ENCODE measurements at places on chromosomes 4 and X.

DNA sequence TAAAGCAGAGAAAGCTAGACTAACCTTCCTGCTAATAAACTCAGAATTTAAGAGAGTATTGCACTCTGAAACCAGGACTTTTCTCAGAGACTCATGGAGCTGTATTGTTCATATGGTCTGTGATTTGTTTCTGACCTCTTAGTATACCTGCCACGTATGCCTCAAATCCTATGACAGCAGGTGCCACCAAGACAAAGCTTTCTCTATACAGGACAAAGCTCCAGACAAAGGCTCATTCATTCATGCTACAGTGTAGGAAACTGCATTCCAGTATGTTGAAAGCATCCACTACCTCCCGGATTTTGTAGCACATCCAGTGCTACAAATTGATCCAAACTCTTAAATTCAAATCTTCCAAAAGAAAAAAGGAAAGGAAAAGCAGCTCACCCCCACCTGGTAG, 178.3 kb downstream of the CHIC2 start:
- no peak for DNase-seq

- DNase-seq: no peak
Measured at GRCh38 chrX:9988762-9989161, 21.6 kb downstream of the CLDN34 start.

DNA sequence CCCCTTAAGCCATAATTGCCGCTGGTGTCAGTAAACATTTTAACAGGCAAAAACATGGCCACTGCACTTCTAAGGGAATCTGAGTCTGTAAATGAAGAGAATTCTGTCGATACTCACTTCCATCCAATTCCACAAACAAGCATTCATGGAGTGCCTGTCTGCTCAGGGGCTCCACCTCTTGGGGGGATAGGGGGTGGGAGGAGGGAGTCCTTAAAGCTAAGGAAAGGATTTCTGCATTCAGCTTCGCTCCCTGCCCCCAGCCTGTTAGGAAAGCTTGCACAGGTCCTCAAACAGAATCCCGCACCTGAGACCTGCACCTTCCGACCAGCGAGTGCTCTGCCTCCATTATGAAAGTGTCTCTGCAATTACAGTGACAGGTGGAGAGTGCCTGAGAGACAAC, 130.2 kb upstream of the KIT start:
- DNase-seq: no peak

- no peak for DNase-seq
Measured at GRCh38 chr4:143482840-143483239, 30.7 kb upstream of the SMARCA5 start.

DNA sequence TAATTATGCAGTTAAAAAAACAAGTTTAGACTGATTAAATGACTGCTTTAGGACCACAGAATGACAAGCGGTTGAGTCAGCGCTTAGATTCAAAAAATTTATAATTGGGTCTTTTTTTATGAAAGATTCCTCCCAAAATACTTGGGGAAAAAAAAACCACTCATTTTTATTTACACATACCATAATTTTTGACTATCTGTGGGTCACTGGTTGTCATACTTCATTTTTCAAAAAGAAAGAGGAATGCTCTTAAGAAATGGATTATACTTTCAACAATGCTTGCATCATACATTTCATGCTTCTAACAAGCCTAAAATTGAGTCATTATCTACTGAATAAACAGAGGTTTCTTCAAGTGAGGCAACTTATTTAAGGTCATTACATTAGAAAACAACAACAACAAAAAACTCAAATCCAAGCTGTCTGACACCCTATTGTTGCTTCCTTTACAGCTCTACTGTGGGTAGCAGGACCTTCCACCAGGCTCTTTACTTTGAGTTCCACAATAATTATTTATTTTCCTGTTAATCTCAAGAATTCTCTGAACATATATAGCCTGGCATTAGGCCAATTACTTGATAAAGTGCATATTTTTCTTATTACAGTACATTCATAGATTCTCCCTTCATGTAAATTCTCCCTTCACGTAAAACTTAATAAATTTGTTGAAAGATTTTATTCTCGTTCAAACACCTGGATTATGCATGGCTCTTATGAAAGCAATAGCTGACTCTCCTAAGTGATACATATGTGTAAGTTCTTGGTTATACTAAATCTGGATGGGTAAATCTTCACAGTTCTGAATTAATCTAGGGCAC, 445.5 kb downstream of the PCDH10 start:
- DNase-seq: no peak

DNA sequence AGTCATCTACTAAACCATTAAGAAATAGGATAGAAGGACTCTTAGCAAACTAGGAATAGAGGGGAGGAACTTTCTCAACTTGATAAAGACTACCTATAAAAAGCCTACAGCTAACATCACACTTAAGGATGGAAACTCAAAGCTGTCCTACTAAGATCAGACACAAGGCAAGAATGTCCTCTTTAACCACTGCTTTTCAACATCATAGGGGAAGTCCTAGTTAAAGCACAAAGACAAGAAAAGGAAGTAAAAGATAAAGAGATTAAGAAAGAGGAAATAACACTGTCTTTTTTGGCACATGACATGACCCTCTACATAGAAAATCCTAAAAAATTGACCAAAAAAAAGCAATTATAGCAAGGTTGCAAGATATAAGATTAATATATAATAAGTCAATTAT, 136.6 kb downstream of the FBXW7 start:
- DNase-seq: no peak

DNA sequence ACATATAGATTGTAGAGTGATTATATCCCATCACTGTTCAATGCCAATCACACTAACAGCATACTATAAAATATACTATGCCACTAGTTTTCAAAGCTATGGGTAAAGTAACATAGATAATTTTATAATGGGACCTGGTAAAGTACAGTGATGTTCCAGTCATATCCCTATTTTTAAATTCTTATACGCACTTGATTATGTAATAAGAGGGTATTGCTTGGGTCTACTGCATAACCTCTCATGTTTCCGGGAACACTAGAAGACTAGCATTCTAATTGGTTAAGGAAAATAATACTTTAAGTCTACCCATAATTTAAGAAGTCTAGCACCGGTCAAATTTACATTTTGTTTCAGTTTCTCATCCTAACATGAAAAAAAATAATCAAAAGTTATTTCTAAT, 275.1 kb downstream of the CHIC1 start:
- no peak for DNase-seq

DNA sequence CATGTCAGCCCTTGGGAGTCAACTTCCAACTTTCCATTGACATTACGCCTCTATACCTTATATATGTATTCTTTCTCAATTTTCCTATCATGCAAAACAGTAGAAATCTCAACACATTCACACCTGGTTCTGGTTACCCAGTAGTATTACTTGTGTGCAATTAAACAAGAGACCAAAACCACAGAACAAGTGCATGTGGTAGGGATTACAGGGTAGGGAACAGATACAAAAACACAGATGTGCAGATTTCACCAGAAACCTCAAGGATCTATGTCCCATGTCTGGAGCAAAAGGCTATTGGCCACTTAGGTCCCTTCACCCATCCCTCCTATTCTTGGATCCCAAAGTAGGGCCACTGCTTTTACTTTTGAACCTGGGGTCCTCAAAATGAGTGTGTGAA, 143.6 kb upstream of the ZCCHC13 start:
- no peak for DNase-seq

- no peak for DNase-seq
Measured at GRCh38 chr4:8657381-8658088, 65.0 kb downstream of the CPZ start.

- DNase-seq: no peak
Measured at GRCh38 chr4:93092765-93093164, 735.8 kb upstream of the ATOH1 start.

DNA sequence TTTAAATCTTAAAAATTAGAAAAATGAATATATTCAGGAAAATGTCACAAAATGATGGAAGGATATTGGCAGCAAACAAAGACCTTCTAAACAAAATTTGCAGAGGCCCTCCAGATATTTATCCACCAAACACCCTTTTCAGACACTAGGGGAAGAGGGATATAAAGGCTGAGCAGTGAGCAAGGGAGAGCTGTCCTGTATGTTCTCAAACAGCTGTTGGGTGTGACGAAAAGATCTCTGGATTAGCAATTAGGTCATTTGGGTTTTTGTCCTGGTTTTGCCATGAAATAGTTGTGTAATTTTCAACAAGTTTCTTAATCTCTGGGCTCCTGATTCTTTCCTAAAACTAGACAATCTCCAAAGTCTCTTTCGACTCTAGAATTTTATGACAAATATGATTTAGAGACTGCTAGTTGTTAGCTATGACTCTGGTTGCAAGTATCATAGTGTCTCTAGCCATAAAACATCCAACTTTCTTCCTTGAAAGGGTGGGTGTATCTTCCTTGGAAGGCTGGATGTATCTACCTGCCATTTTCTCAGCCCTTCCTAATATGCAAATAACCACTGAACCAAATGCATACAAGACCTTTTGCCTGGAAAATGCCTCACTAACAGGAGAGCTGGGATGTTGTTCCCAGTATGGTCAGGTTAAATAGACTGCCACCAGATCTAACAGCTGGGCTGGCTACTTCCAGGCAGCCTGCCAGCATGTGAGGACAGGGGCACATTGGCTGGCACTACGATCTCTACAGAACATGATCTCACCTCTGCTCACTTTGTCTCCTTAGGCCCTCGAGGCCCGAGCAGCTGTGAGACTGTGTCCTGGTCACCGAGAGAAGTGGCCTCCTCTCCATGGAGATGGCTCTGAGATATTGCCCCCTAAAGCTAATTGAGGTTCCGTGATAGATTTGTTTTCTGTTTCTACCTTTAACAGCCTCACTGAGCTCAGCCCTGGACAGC, 225.5 kb upstream of the JADE1 start:
- DNase-seq: no peak

GRCh38 chr4:5827108-5828004, 65.5 kb downstream of the CRMP1 start:
- DNase-seq: no peak

GRCh38 chrX:49001521-49002090, 458 bp downstream of the GRIPAP1 start:
- peak; percentile 25 for DNase-seq

GRCh38 chr4:82071951-82072350, 301.8 kb downstream of the HNRNPD start:
- no peak for DNase-seq

DNA sequence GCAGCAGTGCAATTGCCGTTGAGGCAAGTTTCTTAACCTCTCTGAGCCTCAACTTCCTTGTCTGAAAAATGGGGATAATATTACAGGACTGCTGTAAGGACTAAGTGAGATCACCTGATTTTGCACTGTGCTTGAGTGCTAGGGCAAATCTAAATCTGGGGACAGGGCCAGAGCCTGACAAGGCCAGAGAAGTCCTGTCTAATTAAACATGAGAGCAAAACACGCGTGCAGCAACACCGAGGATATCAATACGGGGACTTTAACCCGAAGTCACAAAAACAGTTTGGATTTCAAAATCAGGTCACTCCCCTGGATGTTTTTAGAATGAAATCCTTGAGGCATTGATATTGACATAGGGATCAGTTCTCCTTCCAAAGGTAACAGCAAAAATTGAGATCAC, 5.7 kb upstream of the GJB1 start:
- no peak for DNase-seq

DNA sequence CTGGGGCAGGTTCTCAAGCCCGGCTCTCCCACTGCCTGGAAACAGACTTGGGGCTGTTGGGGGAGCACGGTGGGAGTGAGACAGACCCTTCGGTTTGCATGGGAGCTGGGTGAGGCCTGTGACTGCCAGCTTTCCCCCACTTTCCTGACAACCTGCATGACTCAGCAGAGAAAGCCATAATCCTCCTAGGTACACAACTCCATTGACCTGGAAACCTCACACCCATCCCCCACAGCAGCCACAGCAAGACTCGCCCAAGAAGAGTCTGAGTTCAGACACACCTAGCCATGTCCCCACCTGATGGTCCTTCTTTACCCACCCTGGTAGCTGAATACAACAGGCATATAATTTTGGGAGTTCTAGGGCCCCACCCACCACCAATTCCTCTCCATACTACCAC, 57.6 kb upstream of the UBQLN2 start:
- DNase-seq: no peak

GRCh38 chr4:176014583-176015108, 51.0 kb upstream of the WDR17 start:
- no peak for DNase-seq

- no peak for DNase-seq
Measured at GRCh38 chr4:187993827-187994226, 1.7 kb upstream of the ZFP42 start.

DNA sequence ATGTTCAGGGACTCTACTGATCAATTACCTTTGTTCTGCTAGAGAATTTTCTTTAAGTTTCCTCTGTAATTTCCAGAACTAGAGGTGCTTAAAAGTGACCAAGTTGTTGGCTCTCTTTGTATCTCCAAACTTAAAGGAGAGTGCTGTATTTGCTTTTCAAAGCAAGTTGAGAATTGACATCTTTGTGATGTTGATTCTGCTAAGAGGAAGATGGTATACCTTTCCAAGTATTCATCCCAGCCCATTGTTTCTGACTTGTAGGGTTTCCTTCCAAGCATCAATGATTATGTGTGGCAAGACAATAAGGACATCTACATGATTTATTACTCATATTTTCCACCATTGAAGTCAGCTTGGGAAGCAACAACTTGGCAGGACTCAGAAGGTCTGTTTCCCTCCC, 190.6 kb downstream of the GC start:
- DNase-seq: no peak

GRCh38 chr4:5257086-5257485, 205.8 kb downstream of the STK32B start:
- DNase-seq: no peak

GRCh38 chr4:123517971-123518370, 121.4 kb downstream of the SPRY1 start:
- DNase-seq: no peak

DNA sequence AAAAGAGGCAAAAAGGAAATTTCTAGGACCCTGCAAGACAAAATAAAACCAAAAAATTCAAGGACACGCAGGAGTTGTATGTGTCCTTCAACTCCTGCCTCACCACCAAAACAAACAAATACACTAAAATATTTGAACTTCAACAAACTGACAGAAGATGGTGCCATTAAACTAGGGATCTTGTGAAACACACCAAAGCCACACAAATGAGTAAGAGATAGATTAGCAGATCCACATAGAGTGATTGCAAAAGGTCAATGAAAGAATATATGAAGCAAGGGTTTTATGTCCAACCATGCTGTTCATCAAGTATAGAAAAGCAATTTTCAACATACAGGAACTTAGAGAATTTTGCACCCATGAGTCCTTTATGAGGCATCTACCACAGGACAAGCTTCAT, 40.1 kb upstream of the SCML1 start:
- no peak for DNase-seq

DNA sequence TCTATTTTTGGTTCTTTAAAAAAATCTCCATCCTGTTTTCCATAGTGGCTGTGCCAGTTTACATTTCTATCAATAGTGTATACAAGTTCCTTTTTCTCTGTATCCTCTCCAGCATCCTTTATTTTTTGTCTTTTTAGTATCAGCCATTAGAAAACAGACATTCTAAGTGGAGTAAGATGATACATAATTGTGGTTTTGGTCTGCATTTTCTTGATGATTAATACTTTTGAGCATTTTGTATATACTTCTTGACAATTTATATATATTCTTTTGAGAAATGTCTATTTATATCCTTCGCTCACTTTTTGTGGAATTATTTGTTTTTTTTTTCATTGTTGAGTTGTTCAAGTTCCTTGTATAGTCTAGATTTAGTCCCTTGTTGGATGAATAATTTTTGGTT, 382.2 kb upstream of the SPOCK3 start:
- DNase-seq: no peak

GRCh38 chr4:1279253-1279652, 10.4 kb upstream of the MAEA start:
- no peak for DNase-seq

- no peak for DNase-seq
Measured at GRCh38 chrX:34848281-34848680, 94.3 kb upstream of the FAM47B start.

All from stimulated activated naive B cell treated with anti-CD40 and anti-IgM and Interleukin-4, amounts not matched to agents 10 μg/mL and 1 μg/mL and 100 μg/mL, for 72 hours (primary cell).